ENCODE measurements at places on chromosomes 16 and 17.
A peak's percentile ranks its signal among the peaks of the same experiment; 100 is the strongest.

- no peak for DNase-seq
Measured at GRCh38 chr17:49576088-49576916, 631 bp downstream of the NXPH3 start.

DNA sequence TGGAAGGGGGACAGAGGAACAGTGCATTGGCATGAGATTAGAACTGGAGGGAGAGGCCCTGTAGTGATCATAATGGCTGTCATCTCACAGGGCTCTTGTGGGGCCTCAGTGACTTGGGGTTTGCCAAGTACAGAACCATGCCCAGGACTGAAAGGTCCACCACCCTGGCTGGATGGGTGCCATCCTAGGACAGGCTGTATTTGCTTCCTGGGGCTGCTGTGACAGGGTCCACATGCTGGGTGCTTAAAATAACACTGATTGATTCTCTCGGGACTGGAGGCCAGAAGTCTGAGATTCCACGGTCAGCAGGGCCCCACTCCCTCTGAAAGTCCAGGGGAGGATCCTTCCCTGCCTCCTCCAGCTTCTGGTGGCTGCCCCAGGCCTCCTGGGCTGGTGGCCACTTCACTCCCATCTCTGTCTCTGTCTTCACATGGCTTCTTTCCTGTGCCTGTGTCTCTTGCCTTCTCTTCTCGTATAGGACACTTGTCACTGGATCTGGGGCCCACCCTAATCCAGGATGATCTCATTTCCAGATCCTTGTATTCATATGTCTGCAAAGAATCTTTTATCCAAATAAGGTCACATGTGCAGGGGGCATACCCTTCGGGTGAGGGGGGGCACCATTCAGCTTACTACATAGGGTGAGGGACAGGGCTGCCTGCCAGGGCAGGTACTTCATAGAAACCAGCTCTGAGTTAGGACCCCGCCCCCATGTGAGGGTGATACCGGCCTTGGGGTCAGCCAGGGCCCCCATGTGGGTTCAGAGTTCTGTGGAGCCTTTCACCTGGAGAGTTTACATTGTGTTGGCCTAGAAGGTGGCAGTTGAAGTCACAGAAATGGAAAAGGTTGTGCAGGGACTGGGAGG is 52.6 kb downstream of the USP22 start:
- DNase-seq, result no peak

DNA sequence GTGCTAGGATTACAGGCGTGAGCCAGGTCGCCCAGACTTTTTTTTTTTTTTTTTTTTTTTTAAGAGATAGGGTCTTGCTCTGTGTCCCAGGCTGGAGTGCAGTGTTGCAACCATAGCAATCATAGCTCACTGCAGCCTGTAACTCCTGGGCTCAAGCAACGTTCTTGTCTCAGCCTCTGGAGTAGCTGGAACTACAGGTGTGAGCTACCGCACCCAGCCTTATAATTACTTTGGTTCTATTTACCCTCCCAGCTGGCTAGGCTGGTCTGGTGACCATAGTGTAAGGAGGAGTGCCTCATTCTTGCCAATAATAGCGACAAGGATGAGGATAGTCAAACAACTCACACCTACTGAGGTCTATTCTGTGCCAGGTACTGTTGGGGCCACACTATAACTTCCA is 39.6 kb upstream of the USP7 start:
- no peak for DNase-seq

- DNase-seq, result no peak
Measured at GRCh38 chr17:30064738-30065137, 51.9 kb upstream of the NSRP1 start.

GRCh38 chr16:50681021-50681885 is at the start of gene SNX20:
Gene SNX20, minus strand, starts transcription at chr16:50681312. Its CDS starts 3,786 bp downstream, at chr16:50677526.
- DNase-seq, result peak; percentile 87

- DNase-seq, result no peak
Measured at GRCh38 chr16:59021751-59022150, 287.6 kb upstream of the GOT2 start.

DNA sequence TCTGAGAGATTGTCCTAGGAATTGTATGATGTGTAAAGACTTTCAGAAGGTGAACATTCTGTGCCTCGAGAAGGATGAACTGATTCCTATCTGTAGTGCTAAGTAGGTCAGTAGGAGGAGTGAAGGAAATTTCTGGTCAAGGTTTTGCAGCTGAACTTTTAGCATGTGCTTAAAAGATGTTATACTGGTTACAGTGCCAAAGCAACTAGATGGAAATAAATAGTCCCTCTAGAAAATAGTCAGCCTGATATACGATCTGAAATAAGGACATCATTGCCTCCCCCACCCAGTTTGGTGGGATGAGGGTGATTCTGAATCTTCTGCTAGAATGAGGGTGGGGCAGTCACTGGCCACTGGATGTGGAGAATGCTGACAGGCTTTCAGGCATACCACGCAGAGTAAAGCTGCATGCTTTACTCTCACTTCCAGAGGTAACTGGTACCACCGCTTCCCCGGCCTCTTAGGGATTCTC is 57.2 kb upstream of the VPS4A start:
- DNase-seq, result no peak

- peak; percentile 83 for DNase-seq
Measured at GRCh38 chr16:81632392-81633146, 146.5 kb upstream of the PLCG2 start.

- no peak for DNase-seq
Measured at GRCh38 chr17:74595037-74595750, 3.1 kb upstream of the CD300LD start.

GRCh38 chr16:73053364-73054124 is 5.6 kb upstream of the ZFHX3 start:
- no peak for DNase-seq

DNA sequence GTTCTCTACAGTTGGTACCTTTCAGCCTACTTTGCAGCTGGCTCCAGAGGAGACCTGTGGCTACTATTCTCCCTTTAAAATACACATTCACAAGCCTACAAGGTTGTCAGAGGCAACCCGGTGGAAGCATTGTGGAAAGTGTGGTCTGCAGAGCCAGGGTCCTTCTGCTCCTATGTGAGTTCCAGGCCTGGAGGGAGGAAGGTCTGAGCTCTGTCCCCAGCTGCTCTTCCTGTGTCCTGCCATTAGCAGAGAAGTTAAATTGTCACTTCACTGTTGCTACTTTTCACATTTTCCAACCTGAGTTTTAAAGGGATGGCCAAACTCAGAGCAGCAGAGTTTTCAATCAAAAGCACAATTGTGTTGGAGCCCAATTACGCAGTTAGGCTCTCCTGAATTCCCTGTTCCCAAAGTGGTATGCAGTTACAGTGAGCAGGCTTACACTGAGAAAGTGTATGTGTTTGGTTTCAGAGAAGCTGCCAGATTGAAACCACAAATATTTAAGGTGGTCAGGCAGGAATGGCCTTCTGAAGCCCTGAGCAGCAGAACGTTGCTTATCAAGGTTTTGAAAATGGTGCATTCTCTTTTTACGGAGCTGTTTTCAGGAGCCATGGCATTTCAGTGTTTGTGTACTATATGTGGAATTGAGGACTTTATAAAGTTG is 25.0 kb downstream of the MAP3K3 start:
- no peak for DNase-seq

GRCh38 chr16:67541391-67542263 is 13.0 kb downstream of the RIPOR1 start:
- no peak for DNase-seq

DNA sequence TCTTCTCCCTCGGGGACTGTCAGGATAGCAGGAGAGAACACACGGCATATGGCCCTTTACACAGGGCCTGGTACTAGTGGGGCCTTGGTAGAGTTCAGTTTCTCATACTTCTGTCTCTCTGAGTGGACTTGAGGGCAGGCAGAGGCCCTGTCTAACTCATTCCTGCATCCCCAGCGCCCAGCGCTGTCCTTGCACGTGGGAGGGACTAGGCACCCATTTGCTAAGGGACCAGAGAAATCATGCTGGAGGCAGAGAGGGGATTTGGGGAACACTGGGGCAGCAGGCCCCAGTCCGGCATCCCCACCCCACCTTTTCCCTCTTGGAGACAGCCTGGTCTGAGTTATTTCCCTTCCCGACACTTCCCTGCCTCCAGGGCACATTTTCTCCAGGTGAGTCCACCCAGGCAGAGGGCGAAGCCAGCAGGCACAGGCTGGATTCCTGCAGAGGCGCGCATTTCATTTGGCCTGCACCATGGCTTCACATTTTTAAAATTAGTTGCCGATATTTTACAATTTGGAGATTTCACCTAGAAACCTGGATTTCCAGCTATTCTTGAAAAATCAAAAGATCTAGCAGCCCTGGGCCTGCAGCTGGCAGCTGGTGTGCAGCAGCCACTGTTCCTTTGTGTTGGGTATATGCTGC is 9.7 kb upstream of the NKD1 start:
- no peak for DNase-seq

GRCh38 chr16:84541999-84542817 is 37.7 kb upstream of the MEAK7 start:
- no peak for DNase-seq

GRCh38 chr17:27303734-27304133 is 9.8 kb downstream of the WSB1 start:
- no peak for DNase-seq

DNA sequence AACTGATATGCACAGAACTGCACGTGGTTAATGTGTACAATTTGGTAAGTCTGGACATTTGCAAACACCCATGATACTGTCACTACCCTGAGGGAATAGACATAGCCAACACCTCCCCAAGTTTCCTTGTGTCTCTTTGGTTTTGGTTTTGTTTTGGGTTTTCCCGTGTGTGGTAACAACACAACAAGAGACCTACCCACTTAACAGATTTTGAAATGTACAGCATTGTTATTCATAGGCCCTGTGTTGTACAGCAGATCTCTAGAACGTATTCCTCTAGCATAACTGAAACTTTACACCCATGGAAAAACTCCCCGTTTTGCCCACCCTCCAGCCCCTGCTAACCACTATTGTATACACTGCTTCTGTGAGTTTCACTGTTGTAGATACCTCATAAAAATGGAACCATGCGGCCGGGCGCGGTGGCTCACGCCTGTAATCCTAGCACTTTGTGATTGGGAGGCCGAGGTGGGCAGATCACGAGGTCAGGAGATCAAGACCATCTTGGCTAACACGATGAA is 76.3 kb upstream of the TBC1D3K start:
- DNase-seq, result peak; percentile 58

DNA sequence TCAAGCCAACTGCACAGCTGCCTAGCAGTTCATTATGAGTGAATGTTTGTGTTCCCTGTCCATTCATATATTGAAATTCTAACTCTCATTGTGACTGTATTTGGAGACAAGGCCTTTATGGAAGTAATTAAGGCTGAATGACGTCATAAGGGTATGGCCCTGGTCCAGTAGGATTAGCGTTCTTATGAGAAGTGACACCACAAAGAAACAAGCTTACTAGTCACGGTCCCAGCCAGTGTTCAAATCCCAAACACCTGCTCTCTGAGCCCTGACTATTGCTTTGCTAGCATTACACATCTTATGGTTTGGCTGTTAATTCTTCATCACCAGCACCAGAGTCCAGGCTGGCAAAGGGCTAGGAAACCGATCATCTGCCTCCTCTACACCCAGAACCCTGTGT is 2.2 kb downstream of the ZNF668 start:
- peak; percentile 24 for DNase-seq

DNA sequence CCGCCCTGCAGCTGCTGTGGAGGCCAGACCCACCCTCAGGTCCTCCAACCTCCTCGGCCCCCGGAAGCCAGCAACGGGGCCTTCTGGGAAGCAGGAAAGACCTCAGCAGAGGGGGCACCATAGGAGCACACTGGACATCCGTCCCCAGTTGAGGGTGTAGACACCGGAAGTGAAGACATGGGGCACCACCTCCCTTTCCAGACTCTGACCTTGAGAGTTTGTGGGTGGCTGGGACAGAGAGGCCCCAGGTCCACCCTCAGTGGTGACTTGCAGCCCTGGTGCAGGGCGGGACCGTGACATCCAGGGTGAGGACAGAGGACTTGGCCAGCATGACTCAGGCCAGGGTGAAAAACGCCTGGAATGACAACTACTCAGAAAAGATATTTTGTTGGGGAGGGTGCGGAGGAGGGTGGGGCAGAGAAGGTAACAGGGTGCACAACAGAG is 19.9 kb downstream of the CEP295NL start:
- DNase-seq, result no peak

- no peak for DNase-seq
Measured at GRCh38 chr16:84899414-84899813, 79.6 kb downstream of the CRISPLD2 start.

GRCh38 chr16:30802936-30803335 is 15.9 kb upstream of the ZNF629 start:
- DNase-seq, result no peak

- DNase-seq, result no peak
Measured at GRCh38 chr16:49021136-49021535, 260.5 kb downstream of the CBLN1 start.

GRCh38 chr16:9092978-9093344 is 1.5 kb downstream of the HAPSTR1 start:
- peak; percentile 45 for DNase-seq

DNA sequence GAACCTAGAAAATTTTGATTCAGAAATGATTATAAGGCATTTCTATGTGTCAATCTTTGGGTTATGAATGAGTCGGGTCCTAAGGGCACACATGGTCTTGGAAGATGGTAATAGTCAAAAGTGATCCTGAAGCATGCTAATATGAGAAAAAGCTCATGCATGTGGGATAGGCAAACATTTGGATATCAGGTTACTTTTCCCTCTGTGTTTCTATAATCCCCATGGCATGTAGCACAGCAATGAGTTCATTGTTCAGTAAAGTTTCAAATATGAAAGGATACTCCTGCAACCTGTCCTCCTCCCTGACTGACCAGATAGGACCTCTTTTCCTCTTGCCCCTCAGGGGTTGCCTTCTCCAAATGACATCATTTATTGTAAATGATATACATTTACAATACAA is 249.9 kb upstream of the MON1B start:
- no peak for DNase-seq

GRCh38 chr16:69465881-69466280 is 41.5 kb downstream of the CYB5B start:
- no peak for DNase-seq

DNA sequence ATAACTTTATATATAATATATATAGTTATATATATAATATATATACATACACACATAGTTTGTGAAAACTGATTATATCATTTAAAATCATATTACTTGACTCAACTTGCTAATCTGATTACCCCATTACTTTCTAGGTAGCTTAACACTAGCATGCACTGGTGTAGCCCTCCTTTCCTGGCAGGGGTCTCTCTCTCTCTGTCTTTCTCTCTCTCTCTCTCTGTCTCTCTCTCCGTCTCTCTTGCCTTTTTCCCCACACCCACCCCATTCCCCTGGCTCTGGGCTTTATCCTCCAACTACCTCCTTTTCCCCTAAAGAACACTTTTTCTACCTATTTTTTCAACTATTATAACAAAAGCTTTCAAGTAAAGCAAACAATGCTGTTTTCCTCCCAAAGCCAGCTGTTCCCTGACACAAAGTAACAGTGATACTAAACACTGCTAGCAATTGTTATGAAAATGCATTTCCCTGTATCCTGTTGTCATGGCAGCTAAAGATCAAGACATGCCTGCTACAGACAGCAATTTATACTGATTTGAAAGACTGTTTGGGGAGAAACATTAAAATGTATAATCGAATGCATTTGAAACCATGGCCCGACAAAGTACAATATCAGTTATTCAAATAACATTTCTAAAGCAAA is 89.4 kb downstream of the CHD9NB start:
- DNase-seq, result no peak
